Activated naive CD4-positive, alpha-beta T cell treated with anti-CD3 and anti-CD28 coated beads for 36 hours (primary cell): ENCODE measurements at places on chromosomes 1 and 21.

- no peak for DNase-seq
These were observed 83.2 kb downstream of the RGL1 start for GRCh38 chr1:183887826-183888819.

GRCh38 chr1:154831462-154831861, 38.6 kb downstream of the KCNN3 start:
- no peak for DNase-seq

DNA sequence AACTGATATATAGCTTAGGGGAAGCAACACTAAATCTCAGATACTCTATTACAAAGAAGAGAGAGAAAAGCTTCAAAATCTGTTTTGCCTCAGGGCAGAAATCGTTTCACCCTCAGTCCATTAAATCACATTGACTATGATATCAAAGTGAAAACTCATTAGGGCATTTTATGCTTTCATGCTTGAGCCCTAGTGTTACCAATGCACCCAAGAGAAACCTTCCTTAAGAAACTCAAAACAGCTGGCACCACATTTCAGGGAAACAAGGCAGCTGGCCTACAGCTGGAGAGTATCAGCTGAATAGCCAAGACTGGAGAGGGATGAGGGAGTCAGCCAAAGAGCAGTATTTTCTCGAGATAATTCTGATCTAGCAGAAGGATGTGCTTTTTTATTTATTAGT, 14.9 kb downstream of the COLGALT2 start:
- no peak for DNase-seq

- DNase-seq = no peak
These were observed 195.6 kb upstream of the CAMK1G start for GRCh38 chr1:209387969-209388329.

DNA sequence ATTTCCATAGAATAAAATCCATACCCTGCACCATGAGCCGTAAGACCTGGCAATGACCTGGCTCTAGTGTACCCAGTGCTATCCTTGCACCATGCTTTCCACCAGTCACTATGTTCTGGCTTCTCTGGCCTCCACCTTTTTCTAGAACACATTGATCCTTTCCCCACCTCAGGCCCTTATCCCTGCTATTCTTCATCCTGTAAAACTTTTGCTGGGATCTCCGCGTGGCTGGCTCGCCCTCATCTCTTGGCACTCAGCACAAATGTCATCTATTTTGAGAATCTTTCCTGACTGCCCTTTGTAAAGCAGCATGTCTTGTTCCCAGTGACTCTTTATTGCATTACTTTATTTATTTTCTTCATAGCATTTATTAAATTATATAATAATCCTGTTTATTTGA, 169.8 kb upstream of the B3GALT2 start:
- DNase-seq = no peak

- no peak for DNase-seq
These were observed 108.8 kb downstream of the PAX7 start for GRCh38 chr1:18739408-18739807.

GRCh38 chr1:199821029-199821779, 206.3 kb upstream of the NR5A2 start:
- no peak for DNase-seq
